ENCODE measurements at places on chromosomes 1 and 21.

- DNase-seq: no peak
Measured at GRCh38 chr21:42613756-42614155, 39.7 kb upstream of the PDE9A start.

GRCh38 chr1:225044258-225044657, 114.8 kb downstream of the DNAH14 start:
- no peak for DNase-seq

DNA sequence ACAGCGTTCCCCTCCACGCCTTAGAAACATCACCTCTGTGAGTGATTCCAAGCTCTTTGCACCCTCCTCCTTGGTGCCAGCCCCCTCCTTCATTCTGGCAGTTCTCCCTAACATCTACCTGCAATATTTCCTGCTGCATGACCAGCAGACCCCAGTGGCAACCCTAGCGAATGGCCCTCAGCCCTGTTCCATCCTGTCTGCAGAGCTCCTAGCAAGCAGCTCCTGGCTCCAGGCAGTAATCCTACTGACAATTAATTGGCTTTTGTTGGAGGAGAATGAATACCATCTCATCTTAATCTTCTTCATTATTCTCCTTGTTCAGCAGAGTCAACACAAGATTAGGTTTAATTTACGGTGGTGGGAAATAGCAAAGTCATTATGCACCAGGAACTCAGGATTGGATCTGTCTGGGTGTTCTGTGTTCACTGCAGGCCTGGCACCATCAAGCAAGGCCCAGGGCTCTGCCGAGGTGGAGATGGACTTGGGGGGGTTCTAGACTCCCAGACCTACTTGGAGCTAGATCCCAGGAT, 12.4 kb downstream of the FBXO2 start:
- DNase-seq: no peak

- DNase-seq: no peak
Measured at GRCh38 chr1:157450106-157450505, 102.2 kb downstream of the FCRL5 start.

DNA sequence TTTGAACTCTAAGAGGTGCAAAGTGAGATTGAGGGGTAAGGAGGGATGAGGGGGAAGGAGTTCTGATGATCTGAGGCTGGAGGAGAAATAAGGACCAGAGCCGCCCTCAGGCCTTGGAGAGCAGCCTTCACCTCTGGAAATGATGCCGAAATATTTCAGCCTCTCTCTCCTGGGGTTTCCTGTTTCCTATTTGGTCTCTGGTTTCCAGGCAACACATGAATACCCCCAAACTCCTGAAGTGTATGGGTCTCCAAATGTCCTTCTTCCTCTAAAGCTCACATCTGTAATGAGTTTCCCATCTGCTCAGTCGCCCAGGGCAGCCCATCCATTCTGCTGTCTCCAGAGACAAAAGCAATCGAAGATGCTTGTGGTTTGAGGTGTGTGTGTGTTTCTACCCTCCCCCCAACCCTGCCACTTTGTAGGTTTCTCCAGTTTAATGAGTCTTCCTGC, 52.0 kb upstream of the FAM20B start:
- no peak for DNase-seq

DNA sequence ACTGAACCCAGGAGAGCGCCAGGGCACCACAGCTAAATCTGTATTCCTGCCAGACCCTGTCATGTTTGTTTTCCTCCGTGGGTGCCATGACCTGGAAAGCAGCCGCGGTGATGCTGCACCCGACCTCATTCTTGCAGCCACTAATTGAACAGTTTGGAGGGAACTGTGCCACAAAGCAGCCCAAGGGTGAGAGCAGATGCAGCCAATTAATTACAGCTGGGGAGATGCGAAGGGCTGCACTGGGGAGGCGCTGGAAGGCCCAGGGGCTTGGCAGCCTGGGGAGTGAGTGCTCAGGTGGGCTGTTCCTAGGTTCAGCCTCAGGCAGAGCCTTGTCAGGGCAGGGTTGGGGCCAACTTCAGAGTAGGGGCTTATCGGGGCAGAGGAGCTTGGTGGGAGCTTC, 158.4 kb upstream of the CD34 start:
- no peak for DNase-seq

GRCh38 chr1:63012339-63012738, 228.4 kb downstream of the ATG4C start:
- DNase-seq: no peak

DNA sequence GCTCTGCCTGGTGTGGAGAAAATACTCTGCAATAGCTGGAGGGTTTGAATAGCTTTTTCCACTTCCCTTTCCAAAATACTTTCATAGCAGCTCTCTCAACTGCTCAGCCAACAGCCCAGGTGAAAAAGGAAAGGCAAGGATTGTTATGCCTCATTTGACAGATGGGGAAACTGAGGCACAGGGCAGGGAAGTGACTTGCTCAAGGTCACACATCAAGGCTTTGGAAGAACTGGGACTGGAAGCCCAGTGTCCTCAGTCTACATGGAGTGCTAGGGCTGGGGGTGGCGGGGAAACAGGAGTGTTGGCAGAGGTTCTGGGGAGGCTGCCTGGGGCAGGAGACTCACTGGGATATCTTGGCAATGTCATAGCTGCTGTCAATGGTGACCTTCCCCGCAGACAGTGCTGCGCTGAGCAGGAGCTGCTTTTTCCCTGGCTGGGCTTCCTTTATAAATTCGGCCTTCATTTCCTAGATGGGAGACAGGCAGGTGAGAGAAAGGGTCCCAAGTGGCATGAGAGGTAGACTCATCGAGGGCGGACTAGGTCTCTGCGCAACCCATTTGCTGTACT, 4.0 kb downstream of the CHI3L1 start:
- no peak for DNase-seq

DNA sequence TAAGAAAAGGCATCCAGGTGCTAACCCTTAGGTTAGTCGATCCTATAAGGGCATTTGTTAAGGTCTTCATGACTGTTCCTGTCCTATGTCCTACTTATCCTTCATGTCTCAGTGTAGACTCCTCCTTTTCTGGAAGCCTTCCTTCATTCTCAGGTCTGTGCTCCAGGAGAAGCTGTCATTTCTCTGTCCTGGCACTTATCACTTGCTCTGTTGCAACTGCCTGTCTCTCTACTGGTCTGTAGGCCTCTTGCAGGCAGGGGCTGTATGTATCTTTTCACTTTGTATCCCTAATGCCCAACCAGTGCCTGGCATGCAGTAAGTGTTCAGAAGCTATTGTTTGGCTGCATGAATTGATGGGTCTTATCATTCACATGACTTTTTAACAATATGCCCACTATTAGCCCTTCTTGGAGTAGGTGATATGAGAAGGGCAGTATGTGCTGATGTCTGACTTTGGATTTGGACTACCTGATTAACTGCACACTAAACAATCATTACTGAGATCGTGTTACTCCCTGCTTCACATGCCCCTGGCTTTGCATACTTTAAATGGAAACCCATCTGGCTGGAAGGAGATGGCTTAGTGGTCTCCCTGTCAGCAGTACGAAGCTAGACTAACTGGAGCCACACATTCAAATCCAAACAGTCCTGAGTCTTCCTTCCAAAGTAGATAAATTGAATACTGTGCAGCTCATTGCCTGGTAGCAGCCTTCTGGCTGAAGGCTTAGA, 88.8 kb downstream of the RGL1 start:
- no peak for DNase-seq

GRCh38 chr1:161157867-161158266, 1.4 kb upstream of the USP21 start:
- no peak for DNase-seq

GRCh38 chr1:24551290-24551959, 4.5 kb upstream of the NCMAP start:
- no peak for DNase-seq

- no peak for DNase-seq
Measured at GRCh38 chr1:111778541-111779051, 22.9 kb downstream of the DDX20 start.

DNA sequence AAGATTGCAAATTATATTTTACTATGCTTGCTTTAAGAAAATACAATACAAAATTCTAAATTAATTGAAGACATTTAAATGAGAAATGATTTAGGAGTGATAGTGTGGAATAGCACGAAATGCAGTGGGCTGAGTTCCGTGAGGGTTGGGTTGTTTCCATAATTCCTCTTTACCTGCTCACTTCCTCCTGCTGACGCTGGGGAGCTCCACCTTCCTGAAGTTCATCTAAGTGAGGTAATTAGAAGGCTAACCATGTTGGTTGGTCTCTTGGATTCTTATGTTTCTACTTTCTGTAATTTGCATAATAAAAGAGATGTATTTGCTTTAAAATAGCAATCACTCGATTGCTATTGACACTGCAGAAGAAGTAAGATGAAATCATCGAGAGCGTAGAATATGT, 4.7 kb downstream of the OR14I1 start:
- DNase-seq: no peak

DNA sequence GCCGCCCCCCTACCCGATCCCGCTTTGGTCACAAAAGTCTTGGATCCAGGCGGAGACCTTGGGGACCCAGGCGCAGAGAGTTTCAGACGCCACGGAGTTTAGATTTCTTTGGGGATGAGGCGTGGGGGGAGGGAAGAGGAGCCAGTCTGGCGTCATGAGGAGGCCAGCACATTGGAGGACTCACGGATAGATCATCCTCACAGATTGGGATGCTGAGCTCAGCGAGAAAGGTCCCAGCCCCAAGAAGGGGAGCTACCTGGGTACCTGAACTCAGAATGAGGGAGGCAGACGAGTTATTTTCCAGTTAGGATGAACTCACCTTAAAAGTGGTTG, 393 bp downstream of the ELAPOR1 start:
- DNase-seq: no peak

- DNase-seq: no peak
Measured at GRCh38 chr1:236041631-236042618, 23.0 kb downstream of the NID1 start.

DNA sequence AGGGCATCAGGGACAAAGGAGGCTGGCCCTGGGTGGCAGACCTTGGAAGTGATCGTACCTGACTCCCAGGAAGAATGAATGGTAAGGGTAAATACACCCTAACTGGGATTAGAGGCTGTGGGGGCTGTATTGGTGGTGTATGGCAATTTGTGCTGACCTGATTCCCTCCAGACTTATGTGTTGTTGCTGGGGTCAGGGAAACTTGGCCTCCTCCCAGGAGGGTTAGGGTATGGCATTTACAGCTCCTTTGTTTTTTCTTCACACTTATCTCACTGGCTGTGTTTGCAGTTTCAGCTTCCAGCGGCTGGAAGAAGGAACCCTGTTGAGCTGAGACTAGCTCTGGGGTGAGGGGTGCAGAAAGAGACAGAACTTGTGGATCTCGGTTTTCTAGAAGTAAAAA, 8.2 kb downstream of the VANGL1 start:
- DNase-seq: no peak

DNA sequence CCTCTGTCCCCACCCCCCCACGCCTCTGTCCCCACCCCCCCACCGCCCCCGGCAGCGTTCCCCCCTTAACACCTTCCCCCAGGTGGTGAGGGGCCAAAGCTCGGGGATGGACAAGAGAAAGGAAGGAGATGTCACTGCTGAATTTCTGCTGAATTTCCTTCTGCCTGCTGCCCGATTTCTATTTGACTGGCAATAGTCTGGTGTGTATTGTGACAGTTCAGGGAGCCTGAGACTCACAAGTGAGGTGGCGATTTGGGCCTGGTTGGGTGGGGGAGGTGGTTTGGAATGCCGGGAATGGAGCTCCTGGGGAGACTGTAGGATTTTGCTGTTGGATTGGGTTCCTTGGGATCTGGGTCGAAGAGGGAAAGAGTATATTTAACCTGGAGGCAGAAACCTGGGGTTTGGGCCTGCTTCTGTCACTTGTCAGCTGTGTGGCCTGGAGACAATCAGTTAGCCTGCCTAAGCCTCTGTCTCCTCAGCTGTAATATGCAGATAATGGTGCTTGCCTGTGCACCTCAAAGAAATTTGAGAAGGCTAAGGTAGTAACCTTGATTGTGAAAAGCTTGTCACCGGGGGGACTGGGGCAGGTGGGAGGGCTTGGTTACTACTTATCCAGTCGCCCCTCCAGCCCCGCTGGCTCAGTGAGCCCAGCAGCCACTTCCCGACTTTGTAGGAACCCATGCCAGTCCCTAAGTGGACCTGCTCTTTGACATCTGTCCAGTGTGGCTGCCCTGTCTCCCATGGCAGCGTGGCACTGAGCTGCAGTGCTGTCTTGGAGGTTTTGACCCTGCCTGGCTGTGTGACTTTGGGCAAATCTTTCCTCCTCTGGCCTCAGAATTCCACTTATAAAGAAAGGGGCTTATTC, 7.7 kb upstream of the LMNA start:
- DNase-seq: no peak

DNA sequence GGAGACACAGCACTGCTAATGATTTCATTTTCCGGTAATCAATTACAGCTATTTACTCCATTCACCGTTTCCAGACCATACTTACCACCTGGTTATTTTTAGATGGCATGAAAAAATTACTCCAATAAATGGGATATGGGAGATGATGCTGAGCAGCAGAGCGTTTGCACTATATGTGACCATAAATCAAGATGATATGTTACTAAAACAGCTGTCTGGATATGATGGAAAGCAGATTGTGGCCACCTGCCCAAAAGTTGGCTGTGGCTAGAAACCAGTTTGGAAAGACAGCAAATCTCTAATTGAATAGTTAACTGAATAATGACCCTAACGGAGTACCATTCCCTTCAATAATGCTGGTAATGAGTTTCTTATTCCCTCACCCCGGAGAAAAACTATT, 22.5 kb upstream of the KCTD3 start:
- no peak for DNase-seq

- no peak for DNase-seq
Measured at GRCh38 chr1:207908107-207908734, 2.7 kb downstream of the CD34 start.

- DNase-seq: no peak
Measured at GRCh38 chr21:40471103-40471502, 375.9 kb downstream of the DSCAM start.

- DNase-seq: no peak
Measured at GRCh38 chr1:245389873-245390272, 235.1 kb downstream of the KIF26B start.

- DNase-seq: no peak
Measured at GRCh38 chr1:32695098-32695904, 7.3 kb downstream of the SYNC start.

DNA sequence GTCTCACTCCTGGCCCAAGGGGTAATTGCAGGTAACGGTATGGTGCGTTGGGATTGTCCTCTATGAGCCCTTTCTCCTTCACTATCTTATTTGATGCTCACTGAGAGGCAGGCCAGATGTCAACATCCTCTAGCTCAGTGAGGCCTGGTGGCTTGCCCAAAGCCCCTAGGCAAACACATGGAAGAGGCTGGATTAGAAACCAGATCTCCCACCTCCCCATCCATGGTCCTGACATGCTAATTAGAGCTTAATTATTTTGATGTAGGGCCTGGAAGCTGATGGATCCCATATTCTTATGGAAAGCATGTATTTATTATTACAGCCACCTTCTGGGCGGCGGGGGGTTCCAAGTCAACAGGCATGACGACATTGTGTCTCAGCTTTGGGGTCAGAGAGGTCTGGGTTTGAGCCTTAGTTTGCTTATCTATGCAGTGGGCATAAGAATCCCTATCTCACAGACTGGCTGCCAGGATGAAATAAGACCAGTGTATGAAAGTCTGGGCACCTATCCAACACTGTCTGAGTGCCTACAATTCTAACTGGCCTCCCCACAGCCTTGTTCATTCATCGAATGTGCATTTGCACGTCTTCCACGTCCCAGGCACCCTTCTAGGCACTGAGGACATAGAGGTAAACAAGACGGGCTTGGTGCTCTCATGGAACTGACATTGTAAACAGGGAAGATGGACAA, 6.2 kb downstream of the SMPDL3B start:
- DNase-seq: no peak

GRCh38 chr1:52633291-52633754, 355 bp downstream of the SHISAL2A start:
- DNase-seq: peak; percentile 50

- no peak for DNase-seq
Measured at GRCh38 chr1:224863486-224863885, 66.0 kb upstream of the DNAH14 start.

Data from natural killer cell (primary cell).